Femur (tissue), 1 donor: ENCODE measurements at places on chromosomes 3 and 15.

GRCh38 chr15:77416954-77417353 lies 3.0 kb downstream of the PEAK1 start:
- DNase-seq, result no peak

GRCh38 chr15:100987143-100987542 lies 68.0 kb downstream of the LRRK1 start:
- DNase-seq, result no peak

GRCh38 chr15:74428970-74429780 lies 4.6 kb downstream of the SEMA7A start:
- no peak for DNase-seq

DNA sequence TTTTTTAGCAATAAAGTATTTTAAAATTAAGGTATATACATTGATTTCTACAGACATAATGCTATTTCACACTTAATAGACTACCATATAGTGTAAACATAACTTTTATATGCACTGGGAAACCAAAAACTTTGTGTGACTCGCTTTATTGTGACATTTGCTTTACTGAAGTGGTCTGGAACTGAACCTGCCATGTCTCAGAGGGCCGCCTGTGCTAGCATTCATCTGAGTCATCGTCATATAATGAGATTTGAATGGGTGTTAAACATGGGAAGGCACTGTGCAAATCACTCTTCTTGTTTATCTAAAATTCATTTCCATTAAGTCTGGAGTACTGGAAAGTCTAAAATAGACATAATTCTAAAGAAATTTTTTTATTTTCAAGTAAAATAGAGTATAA lies 12.9 kb downstream of the EIF2AK4 start:
- no peak for DNase-seq

DNA sequence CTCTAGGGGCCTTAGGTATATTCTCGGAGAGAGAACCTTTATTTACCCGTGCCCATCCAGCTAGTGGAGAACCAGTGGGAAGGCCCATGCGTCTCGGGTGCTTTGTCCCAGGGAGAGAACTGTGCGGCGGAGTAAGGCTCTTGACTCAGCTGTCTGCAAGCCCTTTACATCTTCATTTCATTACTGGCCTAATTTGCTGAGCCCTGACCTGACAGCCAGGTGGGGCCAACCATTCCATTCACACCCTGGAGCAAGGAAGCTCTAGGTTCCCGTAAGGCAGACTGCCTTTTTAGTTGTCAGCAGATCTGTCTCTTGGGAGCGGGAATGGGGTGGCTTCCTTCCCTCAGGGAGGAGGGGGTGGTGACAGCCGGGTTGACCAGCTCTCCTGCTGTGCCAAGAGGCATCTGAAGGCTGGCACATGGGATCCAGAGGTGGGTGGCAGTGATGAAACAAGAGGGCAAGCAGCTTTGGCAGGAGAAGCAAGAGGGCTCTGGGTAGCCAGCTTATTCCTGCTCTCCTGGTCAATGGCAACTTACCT lies 36.4 kb downstream of the SV2B start:
- no peak for DNase-seq

GRCh38 chr3:7346364-7346763 lies 485.4 kb downstream of the GRM7 start:
- DNase-seq, result no peak

DNA sequence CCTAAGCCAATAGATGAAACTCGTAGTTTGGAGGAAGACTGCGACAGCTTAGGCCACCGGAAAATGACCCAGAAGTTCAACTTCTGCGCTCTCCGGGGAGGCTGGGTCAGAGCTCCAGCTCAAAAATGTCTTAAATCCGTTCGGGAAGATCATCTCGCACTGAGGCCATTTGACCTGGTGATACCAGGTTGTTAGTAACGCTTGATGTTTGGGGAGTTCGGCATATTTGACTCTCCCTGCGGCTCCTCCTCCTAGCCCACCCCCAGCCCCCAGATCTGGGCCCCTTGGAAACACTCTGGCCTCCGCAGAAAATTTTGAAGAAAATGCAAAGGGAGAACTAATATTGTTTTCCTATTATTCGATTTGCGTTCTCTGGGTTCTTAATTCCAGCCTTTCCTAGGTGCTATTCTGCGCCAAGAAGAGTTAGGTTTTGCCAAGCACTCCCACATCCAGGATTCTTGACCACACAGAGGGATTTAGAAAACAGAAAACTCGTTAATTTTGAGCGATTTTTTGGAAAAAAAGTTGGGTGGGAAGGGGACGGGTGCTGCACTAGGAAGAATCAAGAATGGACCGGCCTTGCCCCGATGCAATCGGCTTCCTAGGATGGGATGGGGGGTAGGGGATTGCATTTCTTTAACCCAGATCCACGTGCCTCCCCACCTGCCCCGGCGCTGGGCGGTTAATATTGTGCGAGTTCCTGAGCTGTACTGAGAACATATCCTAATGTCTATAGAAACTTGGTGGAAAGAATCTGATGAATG lies 50.0 kb downstream of the ZIC4 start:
- DNase-seq, result no peak

GRCh38 chr15:39127925-39128617 lies 452.8 kb upstream of the THBS1 start:
- DNase-seq, result no peak

GRCh38 chr15:39269352-39269751 lies 311.5 kb upstream of the THBS1 start:
- no peak for DNase-seq
